ENCODE measurements at places on chromosomes 4 and X.

DNA sequence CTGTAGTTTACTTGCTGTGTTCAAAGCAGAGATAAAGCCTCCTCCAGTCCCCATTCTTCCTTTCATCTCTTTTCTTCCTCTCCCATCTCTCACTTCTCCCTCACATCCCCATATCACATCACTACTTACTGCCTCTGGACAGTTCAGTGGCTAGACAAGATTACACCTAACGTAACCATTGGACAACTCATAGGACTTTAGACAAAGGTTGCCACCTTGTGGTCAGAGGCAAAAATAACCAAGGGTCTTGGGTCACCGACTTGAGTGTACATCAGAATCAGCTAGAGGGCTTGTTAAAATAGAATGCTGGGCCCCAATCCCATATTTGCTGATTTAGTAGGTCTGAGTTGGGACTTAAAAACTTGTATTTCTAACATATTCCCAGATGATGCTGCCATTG is 109.3 kb upstream of the DGKK start:
- DNase-seq, result no peak

- peak; percentile 47 for DNase-seq
Measured at GRCh38 chr4:1116838-1117237, 3.5 kb upstream of the RNF212 start.

GRCh38 chr4:57116245-57116644 is 6.1 kb upstream of the IGFBP7 start:
- no peak for DNase-seq

- DNase-seq, result no peak
Measured at GRCh38 chrX:49041744-49042580, 1.2 kb downstream of the TFE3 start.

- no peak for DNase-seq
Measured at GRCh38 chr4:88104902-88105610, 53.4 kb downstream of the ABCG2 start.

- no peak for DNase-seq
Measured at GRCh38 chr4:10098780-10099160, 17.8 kb downstream of the WDR1 start.

DNA sequence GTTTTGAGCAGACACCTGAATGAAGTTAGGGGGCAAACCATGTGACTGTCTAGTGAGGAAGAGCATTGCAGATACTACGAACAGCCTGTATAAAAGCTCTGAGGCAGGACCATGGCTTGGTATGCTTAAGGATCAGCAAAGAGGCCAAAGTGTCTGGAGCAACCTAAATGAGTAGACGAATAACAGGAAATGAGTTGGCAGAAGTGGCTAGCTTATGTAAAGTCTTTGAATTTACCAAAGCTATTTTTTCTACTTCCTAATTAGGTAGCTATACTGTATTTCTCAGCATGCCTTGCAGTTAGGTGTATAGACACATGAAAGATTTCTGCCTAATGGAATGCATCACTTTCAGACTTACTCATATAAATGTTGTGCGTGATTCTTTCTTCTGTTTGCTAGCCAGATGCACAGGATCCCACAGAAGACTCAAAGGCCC is 9.3 kb upstream of the GPRIN3 start:
- no peak for DNase-seq

DNA sequence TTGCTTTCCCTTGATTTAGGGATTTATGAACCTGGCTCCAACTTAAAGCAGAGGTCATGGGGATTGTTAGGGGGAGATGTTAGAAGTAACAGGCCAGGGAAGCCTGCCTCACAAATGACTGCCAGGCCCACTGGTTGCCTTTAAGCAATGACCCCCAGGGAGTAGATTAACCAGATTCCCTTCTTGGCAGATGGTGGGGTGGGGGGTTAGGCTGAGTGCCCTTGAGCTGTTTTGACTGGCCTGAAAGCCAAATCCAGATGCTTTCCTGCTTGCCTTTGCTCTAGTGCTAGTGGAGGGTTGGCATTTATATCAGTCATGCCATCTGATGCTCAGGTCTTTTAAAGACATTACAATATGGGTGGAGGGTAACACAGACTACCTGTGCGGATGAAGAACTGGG is 128.1 kb downstream of the TMEM164 start:
- no peak for DNase-seq

- no peak for DNase-seq
Measured at GRCh38 chr4:88755454-88755853, 57.8 kb upstream of the NAP1L5 start.

DNA sequence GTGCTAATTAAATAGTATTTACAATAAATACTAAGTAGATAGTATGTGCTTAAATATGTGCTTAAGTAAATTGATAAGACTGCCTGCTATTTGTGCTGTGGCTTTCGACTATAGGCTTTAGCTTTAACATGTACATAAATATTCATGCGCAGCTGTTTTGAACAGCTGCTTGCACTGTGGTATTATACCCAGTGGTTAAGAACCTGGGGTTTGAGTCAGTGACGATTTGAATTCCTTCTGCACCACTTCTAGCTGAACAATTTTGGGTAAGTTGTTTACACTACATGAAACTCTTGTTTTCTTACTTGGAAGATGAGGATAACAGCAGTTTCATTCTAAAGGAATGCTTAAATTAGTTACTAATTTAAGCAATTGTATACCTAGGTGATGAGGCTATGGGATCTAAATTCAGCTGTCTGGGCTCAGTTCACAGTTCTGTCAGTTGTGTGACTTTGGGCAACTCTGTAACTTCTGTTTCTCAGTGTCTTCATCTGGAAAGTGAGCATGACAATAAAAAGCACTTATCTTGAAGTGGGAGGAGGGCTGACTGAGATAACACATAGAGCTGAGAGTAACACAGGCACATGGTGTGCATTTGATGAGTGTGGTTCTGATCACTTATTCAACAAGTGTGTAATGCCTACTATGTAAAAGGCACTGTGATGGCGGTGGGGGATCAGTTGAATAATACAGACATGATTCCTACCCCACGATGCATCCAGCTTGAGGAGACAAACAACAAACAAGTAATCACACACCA is 37.0 kb downstream of the HPGDS start:
- DNase-seq, result no peak

DNA sequence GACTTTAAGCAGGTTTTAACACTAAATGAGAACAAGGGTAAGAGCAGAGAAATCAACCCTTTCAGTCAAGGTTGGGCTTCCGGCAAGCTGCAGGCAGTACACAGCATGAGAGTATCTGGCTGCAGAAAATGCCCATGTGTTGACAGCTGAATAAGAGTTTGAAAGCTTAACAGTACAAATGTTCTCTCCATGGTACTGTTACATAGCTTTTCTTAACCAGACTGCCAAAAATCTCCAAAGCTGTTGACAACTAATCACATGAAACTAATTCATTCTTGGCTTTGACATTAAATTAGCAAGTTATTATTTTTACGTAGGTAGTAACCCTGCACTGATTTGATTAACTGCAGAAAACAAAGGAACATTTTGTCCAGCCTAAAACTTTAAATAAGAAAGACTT is 153.5 kb downstream of the SLC10A7 start:
- DNase-seq, result no peak

DNA sequence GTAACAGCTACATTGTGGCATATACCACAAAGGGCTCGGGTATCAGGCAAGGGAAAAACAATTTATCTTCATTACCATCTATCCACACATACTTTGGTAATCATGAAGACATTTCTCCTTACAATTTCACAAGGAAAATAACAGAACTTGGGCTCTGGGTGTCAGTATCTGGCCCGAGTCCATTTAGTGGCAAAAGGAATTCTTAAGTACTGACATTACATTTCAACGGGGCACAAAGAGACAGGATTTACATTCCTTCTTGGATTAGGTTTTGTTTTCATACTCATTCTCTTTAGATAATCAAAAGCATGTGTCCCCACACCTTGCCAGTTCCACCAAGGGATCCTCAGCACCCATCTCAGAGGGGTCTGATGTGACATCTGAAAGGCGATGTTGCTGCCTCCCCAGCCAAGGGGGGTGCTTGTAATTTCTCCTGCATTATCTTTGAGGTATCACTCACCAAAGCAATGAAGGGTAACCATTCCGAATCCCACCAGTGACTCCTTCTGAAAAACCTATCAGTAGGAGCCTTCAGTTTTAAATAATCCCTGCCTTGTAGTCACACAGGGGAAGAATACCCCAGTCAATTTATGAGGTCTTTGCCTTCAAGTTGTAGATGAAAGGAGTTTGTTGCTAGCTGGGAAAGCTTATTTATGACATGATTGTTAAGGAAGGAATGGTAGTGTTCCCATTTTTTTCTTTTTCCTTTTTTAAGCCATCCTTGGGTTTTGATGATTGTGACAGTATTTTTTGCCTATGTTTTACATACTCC is 118.6 kb downstream of the PALLD start:
- DNase-seq, result no peak

DNA sequence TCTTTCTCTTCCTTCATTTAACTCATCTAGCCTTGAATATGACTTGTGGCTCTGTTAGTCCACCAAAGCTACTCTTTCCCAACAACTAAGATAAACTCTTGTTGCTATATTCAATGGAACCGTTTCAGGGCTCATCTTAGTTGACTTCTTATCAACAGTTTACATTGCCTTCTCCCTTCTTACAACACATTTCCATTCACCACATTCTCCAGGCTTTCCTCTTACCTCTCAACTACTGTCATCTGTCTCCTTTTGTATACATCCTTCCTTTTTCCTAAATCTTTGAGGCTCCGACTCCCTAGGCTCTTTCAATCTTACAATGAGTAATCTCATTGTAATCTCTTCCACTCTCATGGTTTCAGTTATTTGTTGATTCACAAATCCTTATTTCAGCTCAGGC is 58.5 kb downstream of the NCAPG start:
- DNase-seq, result no peak

Data from putamen (tissue), 1 donor.